ENCODE measurements at places on chromosomes 4 and X. TPM values are rescaled to one million over a fixed set of nuclear protein-coding genes. Genes with fewer than 3 reads are reported as not detected.

DNA sequence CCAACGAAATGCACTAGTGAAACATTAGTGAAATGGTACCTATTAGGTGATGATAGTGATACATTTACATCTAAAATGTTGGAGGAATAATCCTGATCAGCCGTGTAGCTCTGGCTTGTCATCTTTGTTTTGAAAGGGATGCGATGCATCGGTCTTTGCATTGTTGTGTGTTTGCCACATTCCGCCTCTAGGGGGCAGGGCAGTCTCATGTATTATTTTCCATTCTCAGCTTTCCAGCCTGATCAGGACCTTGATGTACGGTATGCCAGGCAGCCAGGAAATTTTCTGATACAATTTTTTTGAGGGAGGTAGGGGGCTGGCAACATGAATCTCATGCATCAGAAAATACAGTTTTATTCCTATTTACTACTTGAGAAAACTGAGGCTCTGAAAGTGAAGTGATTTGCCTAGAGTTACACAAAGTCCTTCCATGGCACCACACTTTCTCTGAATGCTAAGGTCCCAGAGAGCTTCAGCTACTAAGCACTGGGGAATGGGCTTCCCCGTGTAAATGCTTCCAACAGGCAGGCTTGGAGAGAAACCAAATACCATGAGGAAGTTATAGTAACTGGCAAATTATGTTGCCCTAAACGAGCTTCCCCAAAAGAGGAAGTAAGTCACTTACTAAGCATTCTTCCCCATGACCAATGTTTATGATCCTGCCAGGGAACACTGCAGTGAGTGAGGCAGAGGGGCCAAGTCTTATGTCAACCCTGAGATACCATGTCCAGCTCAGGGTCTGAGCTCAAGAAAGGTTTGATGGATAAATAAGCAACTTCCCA lies 31.8 kb upstream of the IQSEC2 start:
- DNase-seq = no peak

- DNase-seq = no peak
Measured at GRCh38 chr4:40331101-40331745, 3.9 kb upstream of the CHRNA9 start.

DNA sequence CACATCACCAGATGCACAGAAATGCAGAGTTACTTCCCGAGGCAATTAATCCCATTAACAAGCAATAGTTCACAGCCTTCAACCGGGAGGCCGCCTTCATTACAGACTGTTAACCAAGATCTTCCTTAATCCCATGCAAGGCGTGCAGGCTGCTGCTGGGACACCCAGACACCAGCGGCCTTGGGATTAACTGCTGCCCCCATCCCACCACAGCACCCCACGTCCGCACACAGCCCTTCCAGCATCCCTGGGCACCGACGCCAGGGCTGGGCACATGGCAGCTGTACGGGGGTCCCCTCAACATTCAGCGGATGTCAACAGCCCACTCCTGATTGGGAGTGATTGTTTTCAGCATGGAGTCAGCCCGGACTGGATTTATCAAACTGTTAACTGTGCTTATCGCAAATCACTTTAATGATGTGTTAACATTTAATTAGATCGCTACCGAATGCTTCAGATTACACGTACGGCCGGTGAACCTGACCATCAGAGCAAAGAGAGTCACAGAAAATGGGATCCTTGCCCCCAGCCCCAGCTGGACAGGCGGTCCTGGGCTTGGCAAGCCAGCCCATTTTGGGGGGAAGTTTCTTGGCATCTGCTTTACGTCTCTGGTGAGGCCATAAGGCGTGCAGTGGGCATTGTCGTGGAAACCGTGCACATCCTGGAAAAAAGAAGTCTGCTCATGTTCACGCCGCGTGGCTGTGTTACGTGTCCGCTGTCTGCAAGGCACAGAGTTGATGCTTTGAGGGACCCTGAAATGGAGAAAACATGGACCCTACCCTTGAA lies 126.4 kb downstream of the HMX1 start:
- no peak for DNase-seq

DNA sequence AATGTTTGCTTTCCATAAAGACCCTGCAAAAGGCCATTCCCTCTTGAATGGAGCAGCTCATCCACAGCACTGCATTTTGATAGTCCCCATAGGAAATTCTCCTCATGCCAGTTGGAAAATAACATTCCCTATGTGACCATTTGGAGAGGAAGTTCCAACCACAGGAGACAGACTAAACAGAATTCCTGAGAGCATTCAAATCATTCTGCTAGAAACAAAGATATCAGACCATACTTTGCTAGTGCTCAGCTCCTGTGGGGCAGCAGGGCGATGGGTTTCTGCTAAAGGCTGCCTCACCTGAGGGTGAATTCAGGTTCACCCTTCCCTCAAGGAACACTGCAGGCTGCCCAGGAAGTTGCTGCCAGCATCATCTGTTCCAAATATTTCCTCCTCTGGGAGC lies 58.8 kb downstream of the LNX1 start:
- no peak for DNase-seq

GRCh38 chrX:39840133-39840532 lies 257.6 kb downstream of the BCOR start:
- DNase-seq = no peak

GRCh38 chr4:128502818-128503527 lies 215.4 kb upstream of the PGRMC2 start:
- DNase-seq = no peak

DNA sequence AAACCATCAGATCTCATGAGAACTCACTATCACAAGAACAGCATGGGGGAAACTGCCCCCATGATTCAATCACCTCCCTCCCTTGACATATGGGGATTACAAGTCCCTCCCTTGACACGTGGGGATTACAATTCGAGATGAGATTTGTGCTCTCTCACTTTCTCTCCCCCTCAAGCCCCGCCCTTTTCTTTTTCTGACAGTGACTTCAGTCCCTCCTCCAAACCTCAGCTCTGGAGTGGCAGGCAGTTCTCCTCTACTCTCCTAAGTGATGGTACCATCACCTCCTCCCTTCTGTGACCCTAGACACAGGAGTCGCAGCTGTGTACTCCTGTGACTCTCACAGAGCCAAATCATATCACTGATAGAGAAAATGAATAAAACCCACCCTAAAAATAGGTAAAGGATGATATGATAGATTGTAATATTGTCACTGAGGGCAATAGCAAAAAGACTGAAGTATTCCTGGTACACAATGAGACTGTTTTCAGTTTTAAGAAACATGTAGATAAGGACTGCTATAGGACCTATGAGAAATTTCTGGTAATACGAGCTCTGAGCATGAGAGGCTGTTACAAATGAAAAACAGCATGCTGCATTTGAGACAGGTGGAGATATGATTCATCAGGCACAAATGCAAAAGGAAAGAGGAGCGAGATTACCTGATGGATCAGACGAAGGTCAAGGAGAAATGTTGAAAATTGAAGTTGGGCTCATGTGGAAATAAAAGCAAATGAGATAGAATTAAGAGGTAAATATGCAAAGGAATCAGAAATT lies 101.2 kb upstream of the CBLL2 start:
- no peak for DNase-seq

The TGIF2LX gene
- polyA plus RNA-seq = not detected
